Endodermal cell (in vitro differentiated cells): ENCODE measurements at places on chromosomes 11 and 22.

GRCh38 chr11:72378704-72379383 is 55.5 kb downstream of the CLPB start:
- H3K4me3 ChIP-seq = no peak overlapping the region
- H3K36me3 ChIP-seq = no peaks in the 10 kb centered on the region
- no peak for DNase-seq
- no peaks in the 10 kb centered on the region for H3K27me3 ChIP-seq
- no peak overlapping the region for H3K27ac ChIP-seq
- H3K4me1 ChIP-seq = no peaks in the 10 kb centered on the region

GRCh38 chr11:132980670-132981069 is 551.6 kb downstream of the OPCML start:
- no peaks in the 10 kb centered on the region for H3K36me3 ChIP-seq
- no peaks in the 10 kb centered on the region for H3K27me3 ChIP-seq
- H3K4me1 ChIP-seq = peaks cover 10% of the 10 kb centered on the region

DNA sequence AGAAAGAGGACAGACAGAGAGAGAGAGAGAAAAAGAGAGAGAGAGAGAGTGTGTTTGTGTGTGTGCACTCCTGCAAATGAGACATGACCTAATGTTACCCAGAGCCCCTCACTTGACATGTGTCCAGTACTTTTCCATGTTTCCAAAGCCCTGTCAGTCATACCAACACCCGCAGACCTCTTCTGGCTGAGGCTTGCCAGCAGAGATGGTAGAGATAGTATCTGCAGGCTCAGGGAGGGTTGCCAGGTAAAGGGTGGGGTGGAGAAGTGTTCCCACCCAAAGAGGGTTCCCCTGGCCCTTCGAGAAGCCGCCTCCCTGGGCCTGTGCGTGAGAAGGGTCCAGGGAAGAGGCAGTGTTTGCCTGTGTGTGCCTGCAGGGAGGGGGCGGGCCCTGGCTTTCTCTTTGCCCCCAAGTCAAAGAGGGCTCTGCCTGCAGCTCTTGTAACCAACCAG is 40.7 kb downstream of the POU2F3 start:
- H3K27me3 ChIP-seq = no peaks in the 10 kb centered on the region
- no peak for DNase-seq
- no peak overlapping the region for H3K4me3 ChIP-seq
- H3K4me1 ChIP-seq = peaks cover 5% of the 10 kb centered on the region
- H3K27ac ChIP-seq = no peak overlapping the region

GRCh38 chr11:122714004-122714403 is 58.5 kb downstream of the UBASH3B start:
- no peak overlapping the region for H3K4me3 ChIP-seq
- H3K36me3 ChIP-seq = no peaks in the 10 kb centered on the region
- H3K4me1 ChIP-seq = peaks cover 9% of the 10 kb centered on the region
- DNase-seq = no peak

DNA sequence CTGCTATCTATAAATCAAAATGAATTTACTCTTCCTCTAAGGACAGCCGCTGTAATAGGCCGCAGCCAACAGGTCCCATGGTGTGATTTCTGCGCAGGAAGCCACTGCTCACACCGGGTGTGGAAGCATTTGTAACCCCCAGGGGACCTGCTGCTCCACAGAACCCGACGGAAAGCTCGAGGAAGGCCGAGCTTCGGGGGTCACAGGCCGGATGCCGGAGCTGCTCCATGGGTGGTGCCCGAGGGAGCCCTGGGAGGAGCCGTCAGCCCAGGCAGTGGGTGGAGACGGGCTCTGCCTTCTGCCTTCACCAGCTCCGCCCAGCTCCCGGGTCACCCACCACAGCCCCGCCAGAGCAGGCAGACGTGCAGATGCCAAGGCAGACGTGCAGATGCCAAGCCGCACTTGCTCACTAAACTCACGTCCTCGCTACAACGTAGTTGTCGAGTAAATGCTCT is 63.5 kb downstream of the BRD1 start:
- peak; percentile 56 for DNase-seq
- H3K27ac ChIP-seq = no peak overlapping the region
- H3K36me3 ChIP-seq = no peaks in the 10 kb centered on the region

DNA sequence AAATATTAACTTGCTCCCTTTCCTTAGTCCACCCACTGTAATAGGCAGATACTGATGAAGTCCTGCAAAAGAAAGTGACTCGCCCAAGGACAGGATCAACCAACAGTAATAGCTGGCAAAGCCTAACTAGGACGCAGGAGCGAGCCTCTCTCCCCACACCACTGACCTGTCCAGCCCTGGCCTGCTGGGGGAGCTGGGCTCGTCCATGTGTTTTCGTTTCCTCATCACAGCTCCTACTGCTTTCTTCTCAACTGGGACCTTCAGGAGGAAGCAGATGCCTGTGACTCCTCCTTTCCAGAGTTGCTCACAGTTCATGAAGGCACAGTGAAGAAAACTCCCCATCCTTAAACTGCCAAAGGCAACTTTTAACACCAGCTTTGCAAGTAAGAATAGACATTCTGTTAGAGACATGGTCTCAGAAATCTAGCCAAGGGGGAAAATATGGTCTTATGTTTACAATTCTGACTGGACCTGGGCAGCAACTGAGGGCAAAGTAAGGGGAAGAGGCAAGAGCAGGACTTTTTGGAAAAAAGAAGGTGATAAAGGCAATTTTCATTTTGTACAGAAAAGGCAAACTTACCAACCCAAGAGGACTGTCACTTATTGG is 11.6 kb upstream of the GPHA2 start:
- H3K27me3 ChIP-seq = peaks cover 20% of the 10 kb centered on the region
- no peaks in the 10 kb centered on the region for H3K4me1 ChIP-seq
- no peak overlapping the region for H3K4me3 ChIP-seq
- peak; percentile 45 for DNase-seq
- H3K27ac ChIP-seq = no peak overlapping the region

DNA sequence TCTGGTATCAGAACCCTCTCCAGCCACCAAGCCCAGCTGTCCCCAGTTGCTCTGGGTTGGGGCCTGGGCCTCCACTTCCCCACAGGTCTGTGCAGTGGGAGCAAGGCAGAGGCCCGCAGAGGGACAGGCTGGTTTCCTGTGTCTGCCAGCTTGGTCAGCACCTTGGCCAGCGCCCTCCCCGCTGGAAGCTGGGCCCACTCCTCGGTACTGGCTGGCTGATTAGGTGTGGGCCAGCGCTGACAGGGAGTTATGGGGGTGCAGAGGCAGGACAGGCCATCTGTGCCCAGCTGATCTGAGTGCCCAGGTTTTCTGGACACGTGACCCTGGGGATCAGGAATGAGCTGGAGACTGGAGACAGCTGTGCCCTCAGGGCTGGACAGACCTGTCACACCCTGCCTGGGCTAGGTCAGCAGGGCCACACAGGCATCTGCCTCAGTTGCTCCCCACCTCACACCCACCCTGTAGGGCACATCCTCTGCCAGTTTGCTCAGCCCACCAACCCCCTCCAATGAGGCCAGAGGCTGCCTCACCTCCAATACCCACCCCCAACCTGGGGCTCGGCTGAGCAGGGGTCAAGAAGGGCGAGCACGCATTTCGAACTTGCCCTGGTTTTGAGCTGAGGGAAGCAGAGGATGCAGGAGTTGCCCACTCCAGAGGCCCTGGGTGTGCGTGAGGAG is 175.3 kb downstream of the IGLL1 start:
- H3K4me3 ChIP-seq = no peak overlapping the region
- no peaks in the 10 kb centered on the region for H3K36me3 ChIP-seq
- no peaks in the 10 kb centered on the region for H3K27me3 ChIP-seq

DNA sequence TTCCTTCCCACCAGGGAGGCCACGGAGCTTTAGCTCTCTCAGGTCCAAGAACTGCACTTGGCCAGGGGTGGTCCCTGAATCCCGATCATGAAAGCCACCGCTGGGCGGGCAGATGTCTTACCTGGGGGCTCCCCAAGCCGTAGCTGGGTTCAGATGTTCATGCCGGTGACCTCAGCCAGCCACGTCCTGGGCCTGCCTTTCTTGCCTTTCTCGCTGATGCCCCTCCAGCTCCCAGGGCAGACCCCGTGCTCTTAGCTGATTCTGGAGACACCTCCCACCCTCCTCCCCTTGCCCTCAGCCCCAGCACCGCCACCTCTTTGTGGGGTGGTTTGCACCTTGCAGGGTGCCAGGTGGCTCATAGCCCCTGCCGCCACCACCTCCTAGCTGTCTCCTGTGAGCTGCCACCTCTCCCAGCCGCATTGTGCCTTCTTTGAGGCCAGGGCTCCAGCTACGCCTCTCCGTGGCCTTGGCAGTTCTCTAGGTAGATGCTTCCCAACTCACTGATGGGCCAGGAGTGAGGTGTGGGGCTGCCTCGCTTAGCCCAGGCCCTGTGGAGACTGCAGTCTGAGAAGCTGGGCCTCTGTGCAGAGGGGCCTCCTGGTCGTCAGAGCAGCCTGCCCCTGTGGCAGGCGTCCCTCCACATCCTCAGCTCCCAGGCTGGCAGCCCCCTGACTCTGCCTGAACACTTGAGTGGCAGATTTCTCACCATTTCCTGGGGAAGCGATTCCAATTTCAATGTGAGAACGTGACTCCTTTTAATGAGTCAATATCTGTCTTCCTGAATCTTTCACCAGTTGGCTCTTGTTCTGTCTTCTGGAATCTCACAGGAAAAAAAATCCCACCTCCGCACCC is 97.6 kb upstream of the B3GAT1 start:
- H3K36me3 ChIP-seq = no peaks in the 10 kb centered on the region
- H3K4me1 ChIP-seq = no peaks in the 10 kb centered on the region
- no peak overlapping the region for H3K4me3 ChIP-seq
- H3K27ac ChIP-seq = no peak overlapping the region
- DNase-seq = peak; percentile 38
- no peaks in the 10 kb centered on the region for H3K27me3 ChIP-seq

DNA sequence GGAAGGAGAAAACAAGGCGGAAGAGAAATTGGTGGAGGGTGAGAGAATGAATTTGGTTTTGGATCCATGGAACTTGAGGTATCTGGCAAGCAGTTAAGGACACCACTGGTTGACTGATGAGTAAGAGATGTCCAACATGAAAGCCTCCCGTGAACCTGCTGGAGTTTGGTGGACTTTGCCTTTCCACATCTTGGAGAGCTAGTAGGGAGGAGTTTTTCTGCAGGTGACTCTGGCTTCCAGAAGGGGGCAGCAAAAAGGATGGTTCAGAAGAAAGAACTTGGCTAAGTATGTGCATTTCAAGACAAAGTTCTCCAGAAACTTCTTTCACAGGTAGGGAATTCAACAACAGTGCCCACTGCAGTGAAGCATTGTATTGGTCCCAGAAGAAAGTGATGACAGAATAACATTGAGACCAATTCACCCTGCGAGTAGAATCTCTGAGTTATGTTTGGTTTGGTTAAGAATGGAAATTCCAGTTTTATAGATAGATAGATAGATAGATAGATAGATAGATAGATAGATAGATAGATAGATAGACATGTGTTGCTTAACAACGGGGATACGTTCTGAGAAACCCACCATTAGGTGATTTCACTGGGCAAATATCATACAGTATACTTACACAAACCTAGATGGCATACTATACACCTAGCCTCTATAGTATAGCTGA is 28.5 kb downstream of the DCDC1 start:
- no peaks in the 10 kb centered on the region for H3K27me3 ChIP-seq
- no peaks in the 10 kb centered on the region for H3K36me3 ChIP-seq
- peak; percentile 64 for DNase-seq

GRCh38 chr11:111428113-111428876 is 49.2 kb upstream of the POU2AF1 start:
- H3K4me3 ChIP-seq = no peak overlapping the region
- H3K27ac ChIP-seq = no peak overlapping the region
- no peak for DNase-seq
- no peaks in the 10 kb centered on the region for H3K27me3 ChIP-seq

DNA sequence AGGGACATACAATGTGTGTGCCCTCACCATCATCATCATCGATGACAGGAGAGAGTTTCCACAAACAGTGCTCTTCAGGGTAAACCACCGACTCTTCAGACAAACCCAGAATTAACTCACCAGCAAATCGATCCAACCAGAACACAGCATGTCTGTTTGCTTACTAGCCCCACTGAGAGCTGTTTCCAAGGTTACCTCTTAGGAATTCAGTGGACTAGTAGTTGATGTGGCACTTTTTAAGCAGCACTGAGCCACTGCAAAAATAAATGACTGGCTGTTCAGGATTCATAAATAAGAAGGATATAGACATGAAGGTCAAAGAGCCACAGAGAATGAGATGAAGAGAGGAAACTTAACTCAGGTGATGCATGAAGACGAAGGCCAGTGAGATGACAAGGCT is 83.1 kb downstream of the PARVA start:
- no peak overlapping the region for H3K4me3 ChIP-seq
- no peaks in the 10 kb centered on the region for H3K36me3 ChIP-seq
- H3K27me3 ChIP-seq = no peaks in the 10 kb centered on the region
- DNase-seq = peak; percentile 28
- H3K4me1 ChIP-seq = peaks cover 6% of the 10 kb centered on the region

GRCh38 chr11:94186342-94187203 is 57.9 kb downstream of the PANX1 start:
- H3K27me3 ChIP-seq = no peaks in the 10 kb centered on the region
- H3K4me1 ChIP-seq = no peaks in the 10 kb centered on the region
- no peak for DNase-seq
- peaks cover 23% of the 10 kb centered on the region for H3K36me3 ChIP-seq
- H3K4me3 ChIP-seq = no peak overlapping the region
- no peak overlapping the region for H3K27ac ChIP-seq
